NCI-H526 treated with DMSO at 0.1 percent for 48 hours (cell line): ENCODE measurements at places on chromosomes 3 and 15.

- DNase-seq, result no peak
Observed at GRCh38 chr3:119395923-119396358, 67.5 kb downstream of the TMEM39A start.

- DNase-seq, result no peak
Observed at GRCh38 chr3:136503056-136503455, 249.1 kb downstream of the STAG1 start.

GRCh38 chr3:175240921-175241320, 381.8 kb downstream of the NAALADL2 start:
- no peak for DNase-seq

DNA sequence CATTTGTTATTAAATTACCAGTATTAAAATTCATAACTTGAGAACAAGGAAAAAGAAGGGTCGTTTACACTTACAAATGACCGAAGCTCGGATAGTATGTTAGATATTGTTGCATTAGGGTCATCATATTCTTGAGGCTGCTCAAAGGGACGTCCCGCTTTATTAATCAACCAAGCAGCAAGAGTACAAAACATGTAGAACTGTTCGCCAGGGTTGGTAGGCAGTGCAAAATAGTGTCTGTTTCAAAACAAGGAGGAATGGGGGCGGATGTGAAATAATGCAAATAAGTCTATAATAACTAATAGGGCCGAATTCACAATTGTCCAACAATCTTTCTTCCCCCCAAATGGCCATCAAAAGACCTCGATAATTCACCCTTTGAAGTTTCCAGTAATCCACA, 2.9 kb downstream of the IFT57 start:
- DNase-seq, result no peak

GRCh38 chr15:68542771-68543164, 36.0 kb upstream of the CORO2B start:
- DNase-seq, result no peak

- DNase-seq, result no peak
Observed at GRCh38 chr3:102715030-102715697, 280.3 kb downstream of the ZPLD1 start.

GRCh38 chr15:66925721-66926120, 139.7 kb upstream of the SMAD3 start:
- no peak for DNase-seq

- no peak for DNase-seq
Observed at GRCh38 chr3:150370122-150370602, 37.9 kb upstream of the TSC22D2 start.

GRCh38 chr3:99023590-99024192, 122.2 kb upstream of the DCBLD2 start:
- DNase-seq, result peak; percentile 6

DNA sequence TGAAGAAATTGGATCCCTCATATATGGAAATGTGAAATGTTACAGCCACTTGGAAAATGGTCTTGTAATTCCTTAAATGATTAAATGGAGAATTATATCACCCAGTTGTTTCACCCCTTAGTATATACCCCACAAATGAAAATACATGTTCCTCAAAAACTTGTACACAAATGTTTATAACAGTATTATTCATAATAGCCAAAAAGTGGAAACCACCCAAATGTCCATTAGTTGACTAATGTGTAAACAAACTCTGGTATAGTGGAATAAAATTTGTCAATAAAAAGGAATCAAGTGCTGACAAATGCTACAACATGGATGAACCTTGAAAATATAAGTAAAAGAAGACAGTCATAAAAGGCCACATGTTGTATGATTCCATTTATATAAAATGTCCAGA, 12.5 kb downstream of the FAM162A start:
- DNase-seq, result no peak

GRCh38 chr3:82595530-82595929, 834.1 kb upstream of the GBE1 start:
- DNase-seq, result no peak

DNA sequence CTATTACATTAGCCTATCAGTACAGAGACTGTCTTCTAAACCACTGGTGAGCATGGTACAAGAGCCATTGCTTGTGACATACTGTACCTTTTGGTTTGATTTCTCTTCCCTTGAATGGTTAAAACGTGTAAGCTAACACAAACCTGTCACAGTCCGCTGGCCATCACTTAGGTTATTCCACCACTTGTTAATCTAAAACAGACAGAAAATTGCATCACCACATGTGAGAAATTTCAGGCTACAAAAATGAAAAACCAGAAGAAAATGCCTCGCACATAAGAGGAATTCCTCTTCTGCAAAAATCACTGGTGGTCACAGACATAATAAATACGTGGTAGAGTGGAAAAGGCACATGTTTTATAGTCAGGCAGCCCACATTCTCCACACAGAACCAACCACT, 22.1 kb downstream of the PARL start:
- DNase-seq, result no peak
